ENCODE measurements at places on chromosomes 7 and 10. TPM values are rescaled to one million over a fixed set of nuclear protein-coding genes. Genes with fewer than 3 reads are reported as not detected.

The UFSP1 gene
- 4.7 TPM for total RNA-seq

The OR2A12 gene
- not detected for total RNA-seq

DNA sequence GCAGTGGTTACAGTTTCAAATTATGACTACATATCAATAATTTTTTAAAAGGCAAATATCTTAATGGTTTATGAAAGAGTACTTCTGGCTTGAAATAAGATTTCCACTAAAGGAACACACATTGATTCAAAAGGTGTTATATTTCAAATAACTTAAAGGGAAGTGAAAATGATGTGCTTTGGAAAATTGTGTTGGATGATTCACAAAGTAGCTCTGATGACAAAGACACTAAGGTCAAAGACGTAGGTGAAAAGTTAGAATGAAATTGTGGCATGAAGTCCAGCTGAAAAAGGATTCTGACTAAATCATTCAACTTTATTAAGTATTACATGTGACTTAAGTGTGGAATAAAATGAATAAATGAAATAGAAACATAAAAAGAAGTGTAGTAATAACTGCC, 20.8 kb upstream of the OR2A5 start:
- H3K4me1 ChIP-seq, result no peaks in the 10 kb centered on the region
- H3K36me3 ChIP-seq, result no peaks in the 10 kb centered on the region
- no peak overlapping the region for H3K27ac ChIP-seq
- no peak overlapping the region for H3K4me3 ChIP-seq
- peaks cover 8% of the 10 kb centered on the region for H3K27me3 ChIP-seq
- no peak for DNase-seq

DNA sequence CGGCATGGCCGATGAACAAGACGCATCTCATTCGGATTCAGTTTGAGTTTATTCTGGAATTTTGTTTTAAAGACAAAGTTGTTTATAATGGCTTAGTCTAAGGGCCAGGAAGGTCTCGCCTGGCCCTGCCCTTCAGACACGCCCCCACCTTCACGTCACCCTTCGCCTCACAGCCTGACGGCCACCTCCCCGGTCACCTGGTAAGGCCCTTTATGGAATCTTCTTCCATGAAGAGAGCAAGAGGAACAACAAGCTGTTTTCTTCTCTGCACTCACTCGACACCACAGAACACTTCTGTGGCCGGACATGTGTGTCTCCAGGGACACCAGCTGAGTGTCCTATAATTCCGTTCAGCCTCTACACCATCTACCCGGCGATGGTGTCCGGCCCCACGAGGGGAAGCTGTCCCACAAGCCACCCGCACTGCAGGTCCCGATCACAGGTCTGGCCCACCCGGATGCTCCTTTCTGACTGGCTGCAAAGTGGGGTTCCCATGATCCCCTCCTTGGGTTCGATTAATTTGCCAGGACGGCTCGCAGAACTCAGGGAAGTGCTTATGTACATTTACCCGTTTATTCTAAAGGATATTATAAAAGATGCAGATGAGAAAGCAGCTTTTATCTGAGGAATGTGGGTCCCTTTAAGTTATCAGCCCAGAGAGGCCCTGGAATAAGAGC, 17.4 kb upstream of the KNDC1 start:
- H3K36me3 ChIP-seq, result no peaks in the 10 kb centered on the region
- DNase-seq, result no peak
- peaks cover 22% of the 10 kb centered on the region for H3K27me3 ChIP-seq
- peaks cover 4% of the 10 kb centered on the region for H3K4me1 ChIP-seq
